ENCODE measurements at places on chromosomes 13 and 19.

DNA sequence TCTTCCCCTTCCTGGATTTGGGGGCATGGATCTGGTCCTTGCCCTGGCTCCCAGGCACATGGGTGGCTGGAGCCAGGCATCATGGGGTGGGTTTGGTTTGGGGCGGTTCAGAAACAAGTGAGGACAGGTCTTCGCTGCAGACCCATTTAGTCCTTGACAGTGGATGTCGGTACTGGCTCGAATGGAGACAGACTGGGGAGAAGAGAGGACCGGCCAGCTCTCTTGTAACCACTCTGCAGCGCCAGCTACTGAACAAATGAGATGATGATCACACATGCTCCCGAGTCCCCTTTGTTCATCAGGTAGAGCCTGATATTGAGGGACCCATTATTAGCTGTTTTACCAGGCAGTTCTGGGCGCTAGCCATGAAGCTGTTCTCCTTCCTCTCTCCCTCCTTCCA is 64.5 kb downstream of the CHST8 start:
- DNase-seq, result no peak

- DNase-seq, result no peak
Measured at GRCh38 chr19:7355151-7355820, 6.5 kb downstream of the ARHGEF18 start.

GRCh38 chr13:30143666-30144400 is 163.5 kb downstream of the KATNAL1 start:
- no peak for DNase-seq

DNA sequence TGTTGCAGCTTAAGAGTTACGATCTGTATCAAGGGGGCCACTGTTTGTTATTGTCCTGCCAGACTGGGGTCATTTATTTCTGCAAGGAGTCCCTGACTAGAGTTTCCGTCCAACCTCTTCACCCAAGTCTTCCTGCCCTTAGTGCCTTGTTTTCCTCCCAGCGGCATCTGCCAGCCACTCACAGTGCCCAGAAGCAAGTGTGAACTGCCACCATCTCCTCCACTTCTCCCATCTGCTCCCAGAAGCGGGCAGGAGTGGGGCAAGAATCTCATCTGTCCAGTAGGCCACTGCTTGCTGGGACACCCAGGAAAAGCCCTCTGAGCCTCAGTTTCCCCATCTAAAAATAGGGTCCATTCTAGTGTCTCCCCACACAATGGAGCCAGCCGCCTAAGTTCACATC is 4.0 kb downstream of the NOVA2 start:
- no peak for DNase-seq

DNA sequence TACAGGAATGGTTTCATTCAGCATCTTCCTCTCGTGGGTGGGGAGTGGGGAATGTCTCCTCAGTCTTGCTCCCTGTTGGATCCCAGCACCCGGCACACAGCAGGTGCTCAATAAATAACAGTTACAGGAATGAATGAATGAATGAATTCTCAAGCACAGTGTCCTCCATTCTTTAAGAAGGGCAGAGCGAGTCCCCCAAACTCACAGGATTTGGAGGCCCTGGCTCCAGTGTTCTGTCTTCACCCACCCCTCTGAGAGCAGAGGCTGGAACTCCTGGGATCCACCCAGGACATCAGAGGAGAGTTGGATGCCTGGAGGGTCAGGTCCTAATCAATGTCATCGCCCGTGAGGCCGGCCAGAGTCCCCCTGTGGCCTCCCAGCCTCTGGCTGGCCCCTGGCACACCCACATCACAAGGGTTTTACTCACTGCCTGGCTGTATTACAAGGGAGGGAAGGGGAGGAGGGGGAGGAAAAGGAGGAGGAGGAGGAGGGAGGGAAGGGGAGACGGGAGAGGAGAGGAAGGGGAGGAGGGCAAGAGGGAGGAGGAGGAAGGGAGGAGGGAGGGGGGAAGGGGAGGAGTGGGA is 8.7 kb upstream of the CREB3L3 start:
- DNase-seq, result no peak

- no peak for DNase-seq
Measured at GRCh38 chr19:11159598-11160439, 4.2 kb upstream of the SPC24 start.

GRCh38 chr13:105139048-105139379 is 1396.4 kb downstream of the EFNB2 start:
- no peak for DNase-seq

DNA sequence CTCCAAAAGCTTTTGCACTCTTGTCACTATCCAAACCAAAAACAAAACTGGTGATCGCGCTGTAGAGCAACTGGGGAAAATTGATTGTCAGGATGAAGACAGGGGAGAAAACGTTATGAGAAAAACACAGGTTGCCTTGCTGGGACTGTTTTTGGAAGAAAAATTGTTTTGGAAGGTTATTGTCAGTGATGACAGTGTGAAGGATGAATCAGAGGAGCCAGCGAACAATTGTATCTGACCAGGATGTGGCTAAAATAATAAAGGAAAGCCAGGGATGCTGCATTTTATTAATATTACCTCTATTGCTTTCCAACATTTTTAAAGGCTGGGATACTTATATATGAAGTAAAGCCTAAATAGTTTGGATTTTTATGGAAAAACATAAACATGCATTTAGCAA is 334.0 kb downstream of the SPRY2 start:
- DNase-seq, result no peak

GRCh38 chr13:46850214-46850613 is 46.6 kb downstream of the HTR2A start:
- DNase-seq, result no peak

- DNase-seq, result no peak
Measured at GRCh38 chr13:76231522-76232167, 595.5 kb downstream of the LMO7 start.

- peak; percentile 29 for DNase-seq
Measured at GRCh38 chr13:96984051-96984508, 10.2 kb downstream of the OXGR1 start.

- DNase-seq, result no peak
Measured at GRCh38 chr19:51600940-51601580, 29.1 kb downstream of the SIGLEC5 start.

DNA sequence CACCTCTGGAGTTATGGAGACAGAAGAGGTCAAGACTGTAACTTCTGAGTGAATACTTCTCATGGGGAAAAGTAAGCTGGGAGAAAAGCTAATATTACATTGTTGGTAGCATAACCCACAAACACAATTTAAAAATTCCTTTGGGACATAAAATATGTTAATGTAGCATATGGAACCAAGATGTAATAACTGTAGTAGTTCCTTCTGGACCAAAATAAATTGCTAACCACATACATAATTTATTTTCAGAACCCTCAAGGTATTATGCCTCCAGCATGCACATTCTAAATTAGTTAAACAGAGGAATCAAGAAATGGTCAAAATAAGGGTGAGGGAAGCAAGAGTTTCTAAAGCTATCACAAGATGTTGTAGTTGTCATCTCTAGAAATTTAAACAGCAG is 4.8 kb upstream of the RNF17 start:
- no peak for DNase-seq

DNA sequence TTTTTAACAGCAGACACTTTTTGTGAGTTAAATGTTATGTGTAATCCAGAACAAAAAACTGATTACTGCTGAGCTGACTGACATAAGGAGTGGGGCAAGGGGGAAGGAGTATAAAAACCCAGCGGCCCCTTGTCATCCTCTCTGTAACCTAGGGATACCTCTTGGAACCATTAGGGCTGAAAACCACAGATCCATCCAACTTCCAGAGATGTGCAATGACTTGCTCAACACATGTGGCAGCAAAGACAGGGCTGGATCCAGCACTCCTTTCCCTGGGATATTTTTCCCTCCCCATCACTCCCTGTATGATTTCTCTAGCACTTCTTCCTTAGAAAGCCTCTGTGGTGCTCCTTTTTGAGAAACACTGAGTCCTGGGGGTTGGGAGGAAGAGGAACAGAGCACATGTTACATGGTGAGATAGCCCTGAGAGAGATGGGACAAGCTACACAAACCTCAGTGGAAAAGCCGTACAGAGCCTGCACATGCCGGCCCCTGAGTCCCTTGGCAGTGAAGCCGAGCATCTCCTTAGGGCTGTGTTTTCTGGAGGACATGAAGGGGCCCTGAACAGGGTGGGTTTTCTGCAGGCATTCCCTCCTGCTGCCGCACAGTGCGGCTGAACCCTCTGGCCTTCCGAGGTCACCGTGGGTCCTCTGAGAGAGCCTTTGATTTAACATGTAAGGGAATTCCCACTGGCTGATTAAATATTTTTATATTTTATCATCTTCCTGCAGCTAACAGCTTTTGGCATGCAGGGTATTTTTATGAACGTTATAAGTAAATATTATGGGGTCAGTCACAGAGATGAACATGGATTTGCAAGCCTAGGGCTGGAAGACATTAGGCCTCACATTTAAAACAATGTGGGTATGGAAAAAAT is 219.9 kb downstream of the COG6 start:
- DNase-seq, result no peak

- no peak for DNase-seq
Measured at GRCh38 chr13:95327190-95327589, 25.9 kb upstream of the ABCC4 start.

DNA sequence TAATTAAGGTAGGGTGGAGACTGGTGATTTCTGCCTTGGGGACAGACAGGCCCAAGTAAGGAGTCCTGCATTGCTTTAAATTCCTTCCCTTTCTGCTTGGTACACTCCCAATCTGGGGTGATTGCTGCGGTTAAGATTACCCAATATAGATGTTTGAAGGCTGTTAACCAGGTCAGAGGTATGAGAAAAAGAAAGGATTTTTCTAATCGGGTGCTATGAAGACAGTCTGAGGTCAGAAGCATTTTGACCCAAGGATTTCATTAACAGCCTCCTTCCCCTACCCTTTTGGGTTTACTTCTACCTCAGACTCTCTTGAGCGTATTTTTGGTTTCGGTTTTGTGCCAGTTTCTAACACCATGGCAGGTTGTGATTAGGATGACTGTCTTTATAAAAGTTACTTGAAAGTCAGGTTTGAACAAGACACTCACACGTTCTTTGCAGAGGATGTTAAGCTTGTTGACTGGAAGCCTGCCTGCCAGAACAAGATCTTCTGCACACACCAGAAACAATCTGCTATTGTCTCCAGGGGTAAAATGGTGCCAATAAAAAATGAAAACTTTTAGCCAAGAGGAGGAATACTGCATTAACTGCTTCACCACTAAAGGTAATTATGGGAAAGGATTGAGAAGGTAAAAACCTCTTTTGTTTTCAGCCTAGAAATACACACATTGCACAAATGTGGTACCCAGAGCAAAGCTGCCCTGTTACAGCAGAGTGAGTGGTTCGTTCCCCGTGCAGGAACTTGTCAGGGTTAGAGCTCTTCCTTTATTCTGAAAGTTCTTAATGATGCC is 108.8 kb downstream of the NDFIP2 start:
- no peak for DNase-seq

DNA sequence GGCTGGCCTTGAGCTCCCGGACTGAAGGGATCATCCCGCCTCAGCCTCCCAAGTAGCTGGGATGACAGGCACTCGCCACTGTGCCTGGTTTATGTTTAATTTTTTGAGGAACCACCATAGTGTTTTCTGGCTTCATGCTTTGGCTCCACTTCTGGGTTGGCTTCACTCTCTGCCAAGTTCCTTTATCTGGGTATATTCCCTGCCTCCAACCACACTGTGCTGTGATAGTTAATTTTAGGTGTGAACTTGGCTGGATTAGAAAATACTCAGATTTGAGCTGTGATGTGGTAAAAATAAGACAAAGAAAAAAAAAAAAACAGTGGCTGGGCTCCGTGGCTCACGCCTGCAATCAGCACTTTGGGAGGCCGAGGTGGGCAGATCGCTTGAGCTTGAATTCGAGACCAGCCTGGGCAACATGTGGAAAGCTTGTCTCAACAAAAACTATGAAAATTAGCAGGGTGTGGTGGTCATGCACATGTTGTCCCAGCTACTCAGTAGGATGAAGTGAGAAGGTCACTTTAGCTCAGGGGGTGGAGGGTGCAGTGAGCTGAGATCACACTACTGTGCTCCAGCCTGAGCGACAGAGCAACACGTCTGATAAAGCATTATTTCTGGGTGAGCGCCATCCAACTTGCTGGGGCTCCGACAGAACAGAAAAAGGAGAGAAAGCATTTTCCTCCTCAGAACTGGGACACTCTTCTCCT is 7.5 kb upstream of the ILF3 start:
- DNase-seq, result no peak

DNA sequence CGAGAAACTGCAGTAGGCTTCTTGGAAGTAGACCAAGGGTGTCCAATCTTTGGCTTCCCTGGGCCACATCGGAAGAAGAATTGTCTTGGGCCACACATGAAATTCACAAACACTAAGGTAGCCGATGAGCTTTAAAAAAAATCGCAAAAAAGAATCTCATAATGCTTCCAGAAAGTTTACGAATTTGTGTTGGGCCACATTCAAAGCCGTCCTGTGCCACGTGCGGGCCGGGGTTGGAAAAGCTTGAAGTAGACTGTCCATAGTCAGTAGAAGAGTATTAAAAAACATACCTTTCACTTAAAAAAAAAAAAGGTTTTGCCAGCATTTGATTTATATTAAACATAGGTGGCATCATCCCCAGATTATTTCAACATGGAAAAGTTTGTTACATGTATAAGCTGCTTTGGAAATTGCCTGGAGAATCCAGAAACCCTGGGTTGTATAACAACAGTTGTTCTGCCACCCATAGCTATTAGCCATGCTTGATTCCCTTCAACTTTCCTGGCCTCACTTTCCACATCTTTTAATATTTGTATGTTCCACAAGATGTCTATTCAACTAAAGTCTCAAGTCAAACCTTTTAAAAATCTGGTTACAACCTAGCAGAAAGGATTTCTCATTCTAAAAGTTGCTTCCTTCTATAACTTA is 1.0 kb downstream of the IFT88 start:
- DNase-seq, result no peak

DNA sequence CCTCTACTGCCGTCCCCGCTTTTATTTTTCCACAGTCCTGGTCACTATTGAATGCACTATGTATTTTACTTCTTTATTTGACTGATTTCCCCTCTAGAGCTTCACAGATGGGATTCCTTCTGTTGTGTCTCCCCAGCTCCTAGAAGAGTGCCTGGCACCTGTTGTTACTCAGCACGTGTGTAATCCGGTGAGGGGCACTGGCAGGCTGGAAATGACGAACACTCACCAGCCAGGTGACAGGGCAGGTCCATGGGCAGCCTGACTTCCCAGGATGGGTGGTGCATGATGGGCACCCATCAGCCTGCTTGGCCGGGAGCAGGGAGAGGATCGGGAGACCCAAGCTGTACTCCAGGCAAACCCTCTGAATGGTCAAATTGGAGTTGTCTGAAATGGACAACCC is 67.2 kb downstream of the CEBPG start:
- DNase-seq, result no peak

DNA sequence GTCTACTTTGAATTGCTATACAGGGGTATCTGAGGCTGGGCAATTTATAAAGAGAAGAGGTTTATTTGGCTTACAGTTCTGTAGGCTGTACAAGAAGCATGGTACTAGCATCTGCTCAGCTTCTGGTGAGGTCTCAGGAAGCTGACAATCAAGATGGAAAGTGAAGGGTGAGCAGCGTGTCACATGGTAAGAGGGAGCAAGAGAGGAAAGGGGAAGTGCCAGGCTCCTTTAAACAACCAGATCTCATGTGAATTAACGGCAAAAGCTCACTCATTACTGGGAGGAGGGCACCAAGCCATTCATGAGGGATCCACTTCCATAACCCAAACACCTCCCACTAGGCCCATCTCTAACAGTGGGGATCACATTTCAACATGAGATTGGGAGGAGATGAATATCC is 222.4 kb downstream of the TDRD3 start:
- DNase-seq, result no peak

- DNase-seq, result no peak
Measured at GRCh38 chr19:2479556-2480194, 3.7 kb downstream of the GADD45B start.
